Mesenchymal stem cell (in vitro differentiated cells and primary cell): ENCODE measurements at places on chromosomes 6 and 20.
A peak's percentile ranks its signal among the peaks of the same experiment; 100 is the strongest.

GRCh38 chr6:168326294-168327261, 7.0 kb upstream of the DACT2 start:
- no peak for DNase-seq
- peak overlapping the region; percentile 44 for H3K27ac ChIP-seq
- no peaks in the 10 kb centered on the region for H3K27me3 ChIP-seq
- peaks cover 4% of the 10 kb centered on the region for H3K4me1 ChIP-seq

- no peaks in the 10 kb centered on the region for H3K36me3 ChIP-seq
- H3K4me3 ChIP-seq, result no peak overlapping the region
- peaks cover 2% of the 10 kb centered on the region for H3K4me1 ChIP-seq
Measured at GRCh38 chr6:109299776-109300564, 82.3 kb downstream of the CD164 start.

DNA sequence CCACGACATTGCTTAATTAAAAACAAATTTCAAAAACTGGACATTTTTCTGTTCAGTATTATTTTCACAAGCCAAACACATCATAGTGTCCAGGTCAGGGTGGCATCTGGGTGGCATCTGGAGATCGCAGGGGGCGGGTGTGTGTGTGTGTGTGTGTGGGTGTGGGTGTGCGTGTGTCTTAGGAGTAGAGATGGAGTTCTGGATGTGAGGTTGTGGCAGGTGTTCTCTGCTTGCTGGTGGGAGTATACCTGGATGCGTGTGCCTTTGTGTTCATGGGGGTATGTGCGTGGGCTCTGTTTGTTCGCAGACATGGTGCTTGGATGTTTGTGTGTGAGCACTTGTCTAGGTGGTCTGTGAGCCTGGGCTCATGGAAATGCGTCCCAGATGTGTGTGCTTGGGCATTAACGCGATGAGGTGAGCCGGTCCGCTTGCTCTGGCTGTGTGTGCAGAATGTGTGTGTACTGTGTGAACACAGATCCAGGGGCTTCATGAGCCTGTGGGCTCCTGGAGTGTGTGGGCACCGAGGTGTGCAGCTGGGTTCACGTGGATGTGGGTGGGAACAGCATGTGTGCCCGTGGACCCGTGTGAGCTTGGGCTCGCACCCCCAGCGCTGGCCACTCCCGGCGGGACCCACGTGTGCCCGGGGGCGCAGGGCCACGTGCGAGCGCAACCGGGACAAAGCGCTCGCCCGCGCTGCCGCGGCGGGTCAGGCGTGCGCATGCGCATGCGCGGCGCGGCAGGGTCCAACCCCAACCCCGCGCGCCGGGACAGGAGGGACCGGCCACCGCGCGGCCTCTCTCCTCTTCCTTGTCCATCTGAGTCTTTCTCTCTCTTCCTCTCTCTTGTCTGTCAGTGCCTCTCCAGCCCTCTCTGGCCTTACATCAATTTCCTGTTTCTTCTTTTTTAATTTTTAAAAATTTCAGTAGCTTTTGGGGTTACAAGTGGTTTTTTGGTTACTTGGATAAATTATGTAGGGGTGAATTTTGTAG, 60.4 kb downstream of the SRC start:
- H3K4me3 ChIP-seq, result peak overlapping the region; percentile 75
- H3K4me1 ChIP-seq, result peaks cover 11% of the 10 kb centered on the region
- peaks cover 38% of the 10 kb centered on the region for H3K27me3 ChIP-seq
- peak; percentile 21 for DNase-seq

DNA sequence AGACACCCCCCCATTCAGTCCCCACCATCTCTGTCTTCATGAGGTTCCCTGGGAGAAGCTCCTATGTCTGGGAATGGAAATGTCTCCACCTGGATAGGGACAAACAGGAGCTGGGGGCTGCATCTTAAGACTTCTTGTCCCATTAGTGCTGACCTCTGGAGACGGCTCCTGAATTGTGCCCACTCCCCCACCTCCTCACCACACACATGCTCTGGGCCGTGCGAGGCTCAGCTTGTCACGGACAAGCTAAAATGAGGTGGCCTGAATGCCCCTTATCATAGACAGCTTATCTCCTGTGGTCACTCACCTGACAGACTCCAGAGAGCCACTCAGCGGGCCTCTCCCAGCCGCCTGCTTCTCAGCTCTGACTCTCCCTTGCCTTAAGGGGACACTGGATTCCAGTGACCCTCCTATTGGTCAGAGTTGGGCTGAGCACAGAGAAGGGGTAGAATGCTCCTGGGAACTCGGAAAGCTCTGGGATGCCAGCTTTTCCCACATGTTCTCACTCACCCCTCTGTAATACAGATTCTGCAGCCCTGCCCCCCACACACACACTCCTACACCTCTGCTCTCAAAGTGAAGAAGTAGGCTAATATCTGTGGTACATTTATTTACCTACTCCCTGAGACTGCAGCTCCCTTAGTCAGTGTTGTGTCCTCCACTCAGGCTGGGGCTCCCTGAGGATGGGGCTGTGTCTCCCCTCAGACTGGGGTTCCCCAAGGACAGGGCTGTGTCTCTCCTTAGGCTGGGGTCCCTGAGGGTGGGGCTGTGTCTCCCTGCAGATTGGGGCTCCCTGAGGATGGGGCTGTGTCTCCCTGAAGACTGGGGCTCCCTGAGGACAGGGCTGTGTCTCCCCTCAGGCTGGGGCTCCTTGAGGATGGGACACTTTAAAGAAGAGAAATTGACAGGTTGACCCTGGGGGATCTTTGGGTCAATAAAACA, 167.5 kb downstream of the VEGFA start:
- no peak overlapping the region for H3K4me3 ChIP-seq
- no peak overlapping the region for H3K27ac ChIP-seq
- H3K36me3 ChIP-seq, result no peaks in the 10 kb centered on the region
- H3K4me1 ChIP-seq, result peaks cover 7% of the 10 kb centered on the region
- no peaks in the 10 kb centered on the region for H3K27me3 ChIP-seq
